ENCODE measurements at places on chromosomes 6 and 20. TPM values are rescaled to one million over a fixed set of nuclear protein-coding genes. Genes with fewer than 3 reads are reported as not detected.

The FHL5 gene
- total RNA-seq: 1.5 TPM

The PI16 gene
- 10.1 TPM for total RNA-seq

The CHRNA4 gene
- total RNA-seq: 0.20 TPM

The STMND1 gene
- total RNA-seq: not detected
